ENCODE measurements at places on chromosomes 4 and X.

DNA sequence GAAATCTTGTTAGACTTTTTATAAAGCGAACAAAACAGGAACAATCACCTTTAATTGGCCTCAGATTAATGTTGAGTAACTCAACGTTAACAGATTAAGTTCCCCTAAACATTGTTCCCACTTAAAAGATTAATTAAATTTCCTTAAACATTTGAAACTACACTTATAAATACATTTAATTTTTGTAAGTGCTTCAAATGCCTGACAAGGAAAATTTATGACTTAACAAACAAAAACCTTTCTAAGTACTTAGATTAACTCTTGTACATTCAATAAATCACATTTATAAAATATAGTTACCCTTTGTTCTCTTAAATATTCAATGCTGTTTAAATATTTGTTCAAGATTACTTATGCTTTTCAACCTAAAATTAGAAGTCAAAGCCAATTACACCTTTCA, 39.4 kb upstream of the OCIAD2 start:
- no peak for DNase-seq

DNA sequence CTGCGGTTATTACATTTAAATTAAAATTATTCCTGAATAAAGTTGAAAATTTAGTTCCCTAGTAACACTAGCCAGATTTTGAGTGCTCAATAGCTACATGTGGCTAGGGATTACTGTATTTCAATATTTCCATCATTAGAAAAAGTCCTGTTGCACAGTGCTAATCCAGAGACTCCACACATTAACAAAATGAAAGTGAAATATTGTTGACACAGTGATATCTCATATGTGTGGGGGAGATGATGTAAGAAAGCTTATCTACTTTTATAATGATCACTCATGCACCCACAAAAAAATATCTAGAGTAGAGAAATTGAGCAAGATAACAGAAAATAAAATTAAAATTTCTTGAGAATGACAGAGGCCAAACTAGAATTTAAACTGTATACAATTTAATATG, 74.9 kb downstream of the MAGEB10 start:
- DNase-seq = no peak

- no peak for DNase-seq
These were observed 162.5 kb downstream of the PRDM5 start for GRCh38 chr4:120760047-120760446.

- peak; percentile 99 for DNase-seq
These were observed 416 bp upstream of the LRP2BP start for GRCh38 chr4:185395956-185396723.

DNA sequence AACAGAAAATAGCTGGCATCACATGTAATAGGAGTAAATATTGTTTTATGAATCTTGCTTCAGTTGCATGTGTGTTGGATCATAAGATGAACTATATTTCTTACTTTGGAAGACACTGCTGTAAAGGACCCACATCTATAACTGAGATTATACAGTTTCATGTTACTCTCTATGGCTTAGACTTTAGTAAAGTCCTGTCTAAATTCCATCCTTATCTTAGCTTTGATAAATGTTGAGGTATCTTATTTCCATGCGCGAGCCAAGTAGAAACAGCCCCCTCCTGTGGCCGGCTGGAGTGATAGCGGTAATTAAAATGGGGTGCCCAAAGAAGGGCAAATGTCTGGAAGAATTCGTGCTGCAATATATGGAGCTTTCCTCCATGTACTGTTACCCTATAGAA, 43.0 kb downstream of the CCDC158 start:
- peak; percentile 23 for DNase-seq

- no peak for DNase-seq
These were observed 23.1 kb upstream of the LRAT start for GRCh38 chr4:154720618-154721267.

DNA sequence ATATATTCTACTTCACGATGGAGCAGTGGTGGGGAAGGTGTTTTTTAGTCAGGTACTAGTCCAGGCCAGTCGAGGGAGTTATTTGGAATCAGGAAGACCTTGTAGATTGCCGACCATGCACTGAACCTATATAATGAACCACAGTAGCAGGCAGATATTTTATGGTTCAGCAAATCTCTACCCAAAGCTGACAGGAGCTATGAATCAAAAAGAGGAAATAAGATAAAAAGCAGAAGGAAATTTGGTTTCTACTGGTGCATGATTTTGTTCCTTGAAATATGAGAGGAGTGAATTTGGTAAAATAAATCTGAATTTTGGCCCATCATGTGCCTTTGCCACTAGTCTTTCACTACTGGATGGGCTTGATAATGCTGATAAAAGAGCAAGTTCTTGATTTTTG, 924.3 kb upstream of the DIAPH2 start:
- no peak for DNase-seq

DNA sequence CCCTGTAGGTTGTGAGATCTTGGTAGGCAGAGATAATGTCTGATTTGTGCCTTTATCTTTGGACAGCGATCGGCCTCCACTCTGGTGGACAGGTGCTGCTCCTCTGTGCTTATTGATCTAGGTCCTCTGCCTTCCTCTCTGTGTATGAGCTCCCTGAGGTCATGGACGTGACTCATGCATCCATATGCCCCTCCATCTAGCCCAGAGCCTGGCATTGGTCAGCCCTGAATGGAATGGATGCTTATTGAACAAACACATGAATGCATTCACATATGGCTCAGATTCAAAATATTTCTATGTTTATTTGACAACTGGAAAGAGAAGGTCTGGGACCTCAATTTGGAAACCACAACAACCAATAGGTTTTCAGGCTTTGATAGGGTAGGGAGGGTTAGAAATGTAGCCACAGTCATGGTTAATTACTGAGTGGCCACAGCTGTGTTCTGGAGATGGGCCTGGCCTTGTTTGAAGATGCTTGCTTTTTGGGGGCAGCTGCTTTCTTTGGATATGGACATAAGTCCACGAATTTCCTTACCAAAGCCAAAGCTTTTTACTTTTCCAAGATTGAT, 76.2 kb downstream of the SEL1L3 start:
- DNase-seq = no peak

DNA sequence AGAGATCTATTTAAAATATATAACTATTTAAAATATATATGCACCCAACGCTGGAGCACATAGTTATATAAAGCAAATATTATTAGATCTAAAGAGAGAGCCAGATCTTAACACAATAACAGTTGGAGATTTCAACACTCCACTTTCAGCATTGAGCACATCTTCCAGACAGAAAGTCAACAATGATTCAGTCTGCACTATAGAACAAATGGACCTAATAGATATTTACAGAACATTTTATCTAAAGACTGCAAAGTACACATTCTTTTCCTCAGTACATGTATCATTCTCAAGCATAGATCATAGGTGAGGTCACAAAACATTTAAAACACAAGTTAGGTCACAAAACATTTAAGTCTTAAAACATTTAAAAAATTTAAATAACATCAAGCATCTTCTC, 36.4 kb downstream of the NLRP2B start:
- DNase-seq = no peak

- no peak for DNase-seq
These were observed 49.3 kb downstream of the NPNT start for GRCh38 chr4:105944540-105944939.

DNA sequence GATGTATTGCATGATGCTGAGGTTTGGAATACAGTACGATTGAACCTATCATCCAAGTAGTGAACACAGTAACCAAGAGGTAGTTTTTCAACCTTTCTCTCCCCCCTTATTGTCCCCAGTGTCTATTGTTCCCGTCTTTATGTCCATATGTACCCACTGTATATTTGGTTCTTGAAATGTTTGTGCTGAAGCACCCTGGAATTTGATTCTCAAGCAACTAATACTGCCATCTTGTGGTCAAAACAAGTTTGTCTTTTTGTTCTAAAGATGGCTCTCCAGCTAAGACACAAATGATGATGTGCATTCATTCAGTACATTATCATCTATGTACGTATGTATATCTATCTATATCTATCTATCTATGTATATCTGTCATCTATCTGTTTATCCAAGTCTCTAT, 33.5 kb upstream of the DCX start:
- DNase-seq = peak; percentile 5

DNA sequence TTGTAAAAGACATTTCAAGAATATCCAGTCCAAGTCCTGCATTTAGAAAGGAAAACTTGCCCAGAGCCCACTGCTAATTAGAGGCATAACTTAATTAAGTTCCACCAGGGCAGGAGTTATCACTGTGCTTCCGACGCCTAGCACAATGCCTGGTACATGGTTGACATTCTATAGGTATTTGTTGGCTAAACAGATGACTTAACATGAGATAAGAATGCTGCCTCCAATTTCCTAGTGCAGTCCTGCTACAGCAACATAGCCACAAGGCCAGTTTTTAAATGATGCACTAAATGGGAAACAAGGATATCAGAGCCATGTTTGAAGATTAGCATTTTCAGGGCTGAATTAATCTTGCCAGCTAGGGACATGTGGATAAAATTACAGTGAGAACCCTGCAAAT, 164.1 kb downstream of the RASL11B start:
- DNase-seq = no peak

GRCh38 chr4:38058151-38058550, 98.0 kb downstream of the PTTG2 start:
- no peak for DNase-seq

DNA sequence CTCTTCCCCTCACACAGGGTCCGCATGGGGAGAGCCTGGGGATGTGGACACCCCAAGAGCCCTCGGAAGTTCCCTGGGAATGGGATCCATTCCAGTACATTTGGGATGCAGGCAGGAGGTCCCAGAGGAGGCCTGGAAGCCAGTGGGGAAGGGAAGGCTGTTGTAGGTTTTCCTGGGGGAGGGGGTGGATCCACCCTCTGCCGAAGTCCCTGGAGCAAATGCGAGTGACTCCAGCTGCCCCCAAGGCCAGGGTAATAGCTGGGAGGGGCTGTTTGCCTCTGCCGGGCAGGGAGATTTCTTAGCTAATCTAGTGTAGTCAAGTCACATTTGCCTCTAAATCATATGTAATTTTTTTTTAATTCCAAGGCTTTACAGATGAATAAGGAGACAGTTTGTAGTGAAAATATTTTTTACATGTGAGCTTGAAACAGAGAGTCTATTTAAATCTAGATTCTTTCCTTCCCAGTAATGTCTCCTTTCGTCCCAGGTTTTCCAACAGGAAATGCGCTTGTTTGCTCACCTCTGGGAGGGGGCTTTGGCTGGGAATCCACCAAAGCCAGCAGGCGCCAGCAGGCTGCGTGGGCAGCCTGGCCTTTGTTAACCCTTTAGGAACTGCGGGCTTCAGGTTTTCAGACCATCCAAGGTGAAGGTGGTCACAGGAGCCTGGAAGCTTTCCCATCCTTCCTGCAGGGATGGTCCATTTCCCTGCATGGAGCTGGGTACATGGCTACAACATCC, 26.8 kb downstream of the SH3TC1 start:
- DNase-seq = no peak

- DNase-seq = no peak
These were observed 174.9 kb downstream of the ADAMTS3 start for GRCh38 chr4:72394012-72394663.

- no peak for DNase-seq
These were observed 154.9 kb downstream of the FRMPD4 start for GRCh38 chrX:12292996-12293765.

DNA sequence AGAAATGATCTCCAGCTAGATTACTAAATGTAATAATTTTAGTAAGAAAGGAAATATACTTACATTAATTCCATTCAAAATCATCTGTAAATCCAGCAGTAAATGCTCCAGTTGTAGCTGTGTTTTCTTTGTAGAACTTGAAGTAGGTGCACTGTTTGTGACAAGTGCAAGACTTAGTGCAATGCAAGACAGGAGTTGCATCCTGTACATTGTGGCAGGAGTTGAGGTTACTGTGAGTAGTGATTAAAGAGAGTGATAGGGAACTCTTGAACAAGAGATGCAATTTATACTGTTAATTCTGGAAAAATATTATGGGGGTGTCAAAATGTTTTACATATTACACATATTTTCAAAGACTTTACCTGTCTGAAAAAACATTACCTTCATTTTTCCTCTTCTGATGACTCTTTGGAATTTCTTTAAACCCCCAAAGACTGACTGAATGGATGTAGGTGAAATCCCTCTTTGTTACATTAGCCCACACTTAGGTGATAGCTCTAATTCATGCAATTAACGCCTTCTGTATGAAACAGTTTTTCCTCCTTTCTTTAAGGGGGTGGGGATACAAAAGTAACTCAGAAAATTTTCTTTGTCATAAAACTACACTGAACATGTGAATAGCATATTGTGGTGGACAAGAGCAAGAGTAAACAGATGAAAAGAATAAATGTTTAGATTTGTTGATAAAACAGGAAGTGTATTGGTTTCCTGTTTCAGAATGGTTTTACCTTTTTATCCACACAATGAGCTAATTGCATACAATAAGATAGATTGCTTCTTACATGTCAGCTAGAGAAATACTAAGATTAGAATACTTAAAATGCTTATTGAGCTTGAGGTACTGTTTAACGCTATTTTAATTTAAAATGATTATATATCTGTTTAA, at the start of gene IL2:
TSS of gene IL2 (minus strand) at position 495 of the 886 bp plus-strand sequence. CDS start at position 210, 285 bp downstream.
- no peak for DNase-seq

GRCh38 chrX:56268888-56269287, 36.7 kb downstream of the KLF8 start:
- no peak for DNase-seq

GRCh38 chr4:27223326-27223725, 362.7 kb downstream of the STIM2 start:
- no peak for DNase-seq

GRCh38 chr4:125115476-125115875, 199.3 kb upstream of the FAT4 start:
- DNase-seq = no peak

GRCh38 chr4:137668885-137669545, 136.7 kb upstream of the PCDH18 start:
- no peak for DNase-seq

DNA sequence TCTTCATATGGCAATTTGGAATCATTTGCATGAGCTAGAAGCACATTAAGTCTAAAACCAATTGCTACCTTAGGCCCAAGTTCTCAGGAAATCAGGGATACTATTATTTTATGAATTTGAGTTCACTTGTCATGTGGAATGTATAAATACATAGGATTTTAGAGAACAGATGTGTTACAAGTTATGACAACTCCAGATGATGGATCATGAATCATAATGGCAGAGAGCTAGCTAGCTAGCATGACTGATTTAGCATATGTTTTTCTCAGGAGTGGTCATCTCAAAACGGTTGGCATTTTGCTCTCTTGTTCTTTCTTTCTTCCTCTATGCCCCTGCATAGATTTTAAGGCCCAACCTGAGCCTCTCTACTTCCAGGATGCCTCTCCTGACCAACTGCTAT, 14.2 kb upstream of the TFDP3 start:
- DNase-seq = no peak

- DNase-seq = no peak
These were observed 245.4 kb downstream of the NAF1 start for GRCh38 chr4:162921178-162921785.

GRCh38 chr4:112517067-112517634, 1.2 kb upstream of the NEUROG2 start:
- DNase-seq = peak; percentile 71

GRCh38 chr4:127849505-127850234, 31.0 kb upstream of the PLK4 start:
- DNase-seq = no peak

DNA sequence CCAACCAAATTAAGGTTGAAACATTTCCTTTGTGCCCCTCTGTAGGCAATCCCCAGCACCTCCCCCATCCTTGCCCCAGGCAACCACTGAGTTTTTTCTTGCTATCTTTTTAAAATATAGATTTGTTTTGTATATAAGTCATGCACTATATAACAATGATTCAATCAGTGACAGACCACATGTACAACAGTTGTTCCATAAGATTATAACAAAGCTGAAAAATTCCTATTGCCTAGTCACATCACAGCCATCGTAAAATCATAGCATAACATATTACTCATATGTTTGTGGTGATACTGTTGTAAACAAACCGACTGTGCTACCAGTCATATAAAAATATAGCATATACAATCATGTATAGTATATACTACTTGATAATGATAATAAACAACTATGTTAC, 211.9 kb upstream of the NRK start:
- no peak for DNase-seq

Data from GM10248 (cell line).